Natural killer cell treated with Interleukin-12 subunit alpha and Interleukin-12 subunit beta and Interleukin-15 and Interleukin-18, amount 100 ng/mL, for 72 hours (primary cell): ENCODE measurements at places on chromosomes 4 and X. TPM values are rescaled to one million over a fixed set of nuclear protein-coding genes. Genes with fewer than 3 reads are reported as not detected.

- H3K36me3 ChIP-seq: no peaks in the 10 kb centered on the region
- H3K4me3 ChIP-seq: no peak overlapping the region
- no peak overlapping the region for H3K27ac ChIP-seq
- DNase-seq: no peak
- peaks cover 7% of the 10 kb centered on the region for H3K27me3 ChIP-seq
Measured at GRCh38 chrX:118862091-118862490, 38.5 kb downstream of the ZCCHC12 start.

GRCh38 chr4:52103319-52103718, 52.2 kb downstream of the SPATA18 start:
- H3K27me3 ChIP-seq: no peaks in the 10 kb centered on the region
- DNase-seq: no peak
- H3K36me3 ChIP-seq: no peaks in the 10 kb centered on the region
- no peak overlapping the region for H3K4me3 ChIP-seq
- no peak overlapping the region for H3K27ac ChIP-seq

The EBP gene
- 399 TPM for total RNA-seq

The SOWAHD gene
- total RNA-seq: not detected

GRCh38 chr4:89514811-89515210, 207.2 kb upstream of the GPRIN3 start:
- peaks cover 8% of the 10 kb centered on the region for H3K4me1 ChIP-seq
- H3K27me3 ChIP-seq: peaks cover 11% of the 10 kb centered on the region
- no peak for DNase-seq

The RTL3 gene
- 0.14 TPM for total RNA-seq

The GSX2 gene
- not detected for total RNA-seq

DNA sequence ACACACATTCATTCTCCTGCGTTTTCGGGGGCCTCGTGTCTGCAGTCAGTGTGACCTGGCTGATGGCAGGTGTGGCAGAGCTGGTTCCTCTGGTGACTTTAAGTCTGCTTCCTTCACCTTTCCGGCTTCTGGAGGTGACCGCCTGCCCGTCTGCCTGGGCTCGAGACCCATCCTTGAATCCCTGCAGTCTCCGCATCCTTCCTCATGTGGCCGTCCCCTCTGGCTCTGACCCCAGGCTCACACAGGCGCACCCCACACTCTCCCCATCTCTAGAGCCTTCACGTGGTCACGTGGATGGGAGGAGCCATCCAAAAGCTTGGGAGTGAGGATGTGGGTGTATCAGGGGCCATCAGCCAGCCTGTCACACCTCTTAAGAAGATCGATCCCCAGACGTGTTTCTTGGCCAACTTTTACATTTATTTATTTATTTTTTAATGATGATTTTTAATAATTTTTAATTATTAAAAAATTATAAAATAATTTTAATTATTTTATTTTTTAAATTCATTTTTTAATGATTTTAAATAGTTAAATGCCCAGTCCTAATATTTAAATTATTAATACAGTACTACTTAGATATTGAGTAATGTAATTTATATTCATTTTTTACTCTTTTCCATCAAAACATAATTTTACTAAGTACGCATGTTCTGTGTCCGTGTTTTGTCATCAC, 20.9 kb downstream of the RGS12 start:
- H3K4me3 ChIP-seq: no peak overlapping the region
- DNase-seq: no peak
- H3K4me1 ChIP-seq: no peaks in the 10 kb centered on the region
- H3K36me3 ChIP-seq: no peaks in the 10 kb centered on the region
- no peak overlapping the region for H3K27ac ChIP-seq

The ADGRL3 gene
- not detected for total RNA-seq

The EXOC1L gene
- not detected for total RNA-seq

GRCh38 chr4:40265910-40266274, 69.1 kb downstream of the RHOH start:
- H3K27ac ChIP-seq: peak overlapping the region; percentile 78
- H3K4me1 ChIP-seq: peaks cover 47% of the 10 kb centered on the region
- H3K36me3 ChIP-seq: peaks cover 4% of the 10 kb centered on the region
- no peaks in the 10 kb centered on the region for H3K27me3 ChIP-seq
- H3K4me3 ChIP-seq: peak overlapping the region; percentile 72

- no peaks in the 10 kb centered on the region for H3K27me3 ChIP-seq
- no peaks in the 10 kb centered on the region for H3K4me1 ChIP-seq
- no peak overlapping the region for H3K27ac ChIP-seq
- no peak for DNase-seq
- no peaks in the 10 kb centered on the region for H3K36me3 ChIP-seq
Measured at GRCh38 chr4:31548823-31549222, 828.7 kb downstream of the PCDH7 start.

DNA sequence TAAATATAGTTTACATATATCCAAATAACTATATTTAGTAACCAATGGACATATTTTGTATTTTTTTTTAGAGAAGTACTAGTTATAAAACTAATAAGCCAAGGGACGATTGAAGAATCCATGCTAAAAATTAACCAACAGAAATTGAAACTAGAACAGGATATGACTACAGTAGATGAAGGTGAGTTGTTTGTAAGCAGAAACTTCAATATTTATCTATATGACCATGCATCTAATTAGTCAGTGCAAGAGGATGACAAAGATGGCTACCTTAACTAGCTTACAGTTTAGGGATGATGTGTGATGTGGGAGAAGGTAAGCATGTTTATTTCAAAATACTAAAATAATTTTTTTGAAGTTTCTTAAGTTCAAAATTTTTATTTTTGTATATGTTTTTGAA, 57.7 kb downstream of the HPGDS start:
- H3K4me3 ChIP-seq: no peak overlapping the region
- no peaks in the 10 kb centered on the region for H3K4me1 ChIP-seq
- H3K27ac ChIP-seq: no peak overlapping the region
- no peak for DNase-seq
- no peaks in the 10 kb centered on the region for H3K27me3 ChIP-seq
- H3K36me3 ChIP-seq: peaks cover 27% of the 10 kb centered on the region

DNA sequence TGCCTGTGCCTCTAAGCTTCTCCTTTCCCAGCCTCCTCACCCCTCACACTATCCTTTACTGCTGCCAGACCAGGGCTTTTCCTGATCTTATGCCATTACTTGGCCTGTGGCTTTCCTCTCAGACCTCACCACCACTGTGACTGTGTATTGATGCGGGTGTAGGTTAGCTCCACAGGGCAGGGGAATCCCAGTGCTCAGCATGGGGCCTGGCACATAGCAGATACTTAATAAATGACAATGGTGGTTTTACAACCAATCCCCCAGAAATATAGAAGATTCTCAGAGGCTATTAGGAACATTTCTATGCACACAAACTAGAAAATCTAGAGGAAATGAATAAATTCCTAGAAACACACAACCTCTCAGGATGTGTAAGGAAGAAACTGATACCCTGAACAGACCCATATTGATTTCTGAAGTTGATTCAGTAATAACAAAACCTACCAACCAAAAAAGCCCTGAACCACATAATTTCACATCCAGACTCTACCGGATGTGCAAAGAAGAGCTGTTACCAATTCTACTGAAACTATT, 129.6 kb upstream of the QRFPR start:
- DNase-seq: no peak
- no peak overlapping the region for H3K27ac ChIP-seq
- H3K4me3 ChIP-seq: peak overlapping the region; percentile 75
- peaks cover 19% of the 10 kb centered on the region for H3K27me3 ChIP-seq
- H3K36me3 ChIP-seq: no peaks in the 10 kb centered on the region

DNA sequence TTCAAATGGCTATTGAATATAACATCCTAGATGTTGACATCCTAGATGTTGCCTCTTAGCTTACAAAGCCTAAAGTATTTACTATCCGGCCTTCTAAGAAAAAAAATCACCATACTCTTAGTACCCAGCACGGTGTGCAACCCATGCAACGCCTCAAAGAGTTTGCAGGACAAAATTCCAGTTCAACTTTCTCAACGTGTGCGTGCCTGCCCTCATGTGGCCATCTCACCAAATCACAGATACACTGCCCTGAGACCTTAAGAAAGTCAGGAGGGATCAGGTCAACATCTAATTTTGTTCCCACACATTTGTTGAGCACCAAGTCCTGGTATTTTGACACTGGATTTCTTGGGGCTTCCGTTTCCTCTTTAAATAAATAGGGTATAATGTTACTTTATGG, 68.3 kb downstream of the CRMP1 start:
- DNase-seq: no peak
- peaks cover 14% of the 10 kb centered on the region for H3K4me1 ChIP-seq
- H3K4me3 ChIP-seq: no peak overlapping the region
- H3K27me3 ChIP-seq: peaks cover 21% of the 10 kb centered on the region

The S100G gene
- not detected for total RNA-seq

The HSD17B13 gene
- total RNA-seq: not detected

The ADGRG4 gene
- total RNA-seq: not detected

The HPGD gene
- total RNA-seq: 7.3 TPM

DNA sequence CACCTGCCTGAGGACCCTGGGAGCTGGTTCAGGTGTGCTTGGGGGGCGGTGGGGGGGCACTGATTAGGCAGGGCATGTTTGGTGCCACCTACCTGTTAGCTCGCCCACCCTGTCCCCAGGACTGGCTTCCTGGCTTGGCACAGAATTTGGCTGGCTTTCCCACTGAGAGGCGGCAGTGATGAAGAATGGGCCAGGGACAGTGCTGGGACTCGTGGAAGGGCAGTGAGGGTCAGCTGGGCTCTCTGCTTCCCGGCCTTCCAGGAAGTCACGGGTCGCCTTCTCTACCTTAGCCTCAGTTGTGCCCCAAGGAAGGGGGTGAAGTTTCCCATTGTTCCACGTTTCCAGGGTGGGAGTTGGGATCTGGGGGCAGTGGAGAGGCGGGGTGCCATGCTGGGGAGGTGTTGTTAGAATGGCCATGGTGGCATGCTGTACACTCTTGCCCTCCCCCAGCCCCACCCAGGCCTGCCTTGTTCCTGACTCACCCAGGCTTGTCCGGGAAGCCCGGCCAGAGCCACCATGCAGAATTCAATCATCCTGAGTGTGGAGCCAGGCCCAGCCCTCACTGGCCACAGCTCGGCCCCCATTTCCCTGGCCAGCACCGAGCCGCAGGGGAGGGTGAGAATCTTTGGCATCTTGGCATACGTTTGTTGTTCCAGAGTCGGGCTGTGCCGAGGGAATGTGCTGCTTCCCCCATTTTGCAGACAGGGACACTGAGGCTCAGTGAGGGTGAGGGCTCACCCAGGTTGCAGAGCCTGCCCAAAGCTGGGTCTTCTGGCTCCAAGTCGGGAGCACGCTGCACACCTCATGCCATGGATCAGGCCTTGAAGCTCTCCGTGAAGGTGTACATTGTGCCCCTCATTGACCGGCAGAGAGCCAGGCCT, 21.9 kb upstream of the GPR78 start:
- H3K27me3 ChIP-seq: peaks cover 5% of the 10 kb centered on the region
- H3K4me1 ChIP-seq: no peaks in the 10 kb centered on the region
- H3K27ac ChIP-seq: no peak overlapping the region
- H3K36me3 ChIP-seq: no peaks in the 10 kb centered on the region
- no peak for DNase-seq

- no peaks in the 10 kb centered on the region for H3K36me3 ChIP-seq
- no peak for DNase-seq
- no peak overlapping the region for H3K27ac ChIP-seq
- H3K27me3 ChIP-seq: no peaks in the 10 kb centered on the region
- H3K4me1 ChIP-seq: no peaks in the 10 kb centered on the region
Measured at GRCh38 chr4:161419822-161420221, 744.0 kb downstream of the FSTL5 start.

DNA sequence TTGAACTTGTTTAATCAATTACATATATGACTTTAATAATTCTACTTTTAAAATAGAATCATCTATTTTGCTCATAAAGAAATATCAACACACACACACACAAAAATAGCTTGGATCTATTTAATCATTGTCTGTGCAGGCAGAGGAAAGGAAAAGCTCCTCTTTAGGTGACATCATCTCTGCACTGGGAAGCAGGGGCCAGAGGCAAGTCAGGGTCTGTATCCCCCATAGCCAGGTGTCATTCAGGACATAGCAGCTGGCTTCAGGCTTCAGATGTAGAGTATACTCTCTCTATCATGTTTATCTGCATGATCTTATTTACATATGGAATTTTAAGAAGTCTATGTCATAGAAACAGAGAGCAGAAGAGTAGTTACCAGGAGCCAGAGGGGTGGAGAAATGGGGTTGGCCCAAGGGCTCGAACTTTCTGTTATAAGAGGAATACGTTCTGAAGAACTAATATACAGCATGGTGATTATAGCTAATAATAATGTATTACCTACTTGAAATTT, 110.4 kb upstream of the LDB2 start:
- H3K36me3 ChIP-seq: no peaks in the 10 kb centered on the region
- H3K4me1 ChIP-seq: no peaks in the 10 kb centered on the region
- no peak overlapping the region for H3K27ac ChIP-seq
- H3K27me3 ChIP-seq: no peaks in the 10 kb centered on the region
- no peak for DNase-seq

- no peak for DNase-seq
- H3K4me3 ChIP-seq: no peak overlapping the region
- no peaks in the 10 kb centered on the region for H3K4me1 ChIP-seq
Measured at GRCh38 chr4:108570993-108571569, 49.3 kb upstream of the RPL34 start.

GRCh38 chrX:149572743-149573142, 14.5 kb downstream of the MAGEA9B start:
- H3K4me1 ChIP-seq: peaks cover 4% of the 10 kb centered on the region
- H3K27me3 ChIP-seq: no peaks in the 10 kb centered on the region
- no peaks in the 10 kb centered on the region for H3K36me3 ChIP-seq
- DNase-seq: no peak
- H3K27ac ChIP-seq: no peak overlapping the region

DNA sequence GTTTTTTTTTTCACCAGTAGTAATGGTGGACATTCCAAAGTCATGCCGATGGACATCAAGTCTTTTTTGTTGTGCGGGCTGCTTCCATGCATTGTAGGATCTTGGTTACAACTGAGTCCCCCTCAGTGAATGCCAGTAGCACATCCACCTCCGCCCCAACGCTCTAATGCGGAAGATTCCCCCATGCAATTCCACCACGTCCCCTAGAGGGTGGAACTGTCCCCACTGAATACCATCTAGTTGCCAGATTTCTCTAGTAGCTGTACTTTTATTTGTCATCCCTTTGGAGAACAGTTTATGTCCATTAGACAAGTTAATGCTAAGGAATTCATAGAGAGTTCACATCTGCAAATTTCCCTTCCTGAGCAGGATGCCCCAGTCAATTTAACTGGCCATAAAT, 6.7 kb downstream of the SHISA3 start:
- no peaks in the 10 kb centered on the region for H3K36me3 ChIP-seq
- H3K27ac ChIP-seq: no peak overlapping the region
- peaks cover 27% of the 10 kb centered on the region for H3K27me3 ChIP-seq

- no peak overlapping the region for H3K4me3 ChIP-seq
- DNase-seq: no peak
- H3K27ac ChIP-seq: no peak overlapping the region
- H3K36me3 ChIP-seq: no peaks in the 10 kb centered on the region
- H3K4me1 ChIP-seq: no peaks in the 10 kb centered on the region
Measured at GRCh38 chrX:100120956-100121355, 289.1 kb downstream of the PCDH19 start.

The ARX gene
- total RNA-seq: not detected

The TEX13D gene
- not detected for total RNA-seq

DNA sequence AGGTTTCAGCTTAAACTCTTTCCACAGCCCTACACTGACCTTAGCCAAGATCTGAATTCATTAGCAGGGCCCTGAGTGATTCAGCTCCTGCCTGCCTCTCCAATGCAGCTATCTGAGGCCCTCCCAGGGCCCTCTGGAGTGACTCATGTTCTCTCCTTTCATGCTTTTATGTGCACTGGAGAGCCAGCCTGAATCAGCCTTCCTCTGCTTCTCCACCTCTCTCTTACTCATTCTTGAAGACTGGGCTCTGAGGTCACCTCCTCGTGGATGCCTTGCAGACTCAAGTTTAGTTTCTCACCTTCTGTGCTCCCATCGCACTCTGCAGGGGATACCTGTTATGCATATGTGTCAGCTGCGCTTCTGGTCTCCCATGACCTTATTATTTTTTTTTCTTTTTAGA, 3.1 kb upstream of the OCIAD2 start:
- H3K27me3 ChIP-seq: peaks cover 7% of the 10 kb centered on the region
- no peak overlapping the region for H3K4me3 ChIP-seq
- H3K36me3 ChIP-seq: no peaks in the 10 kb centered on the region
- no peak overlapping the region for H3K27ac ChIP-seq
- peaks cover 20% of the 10 kb centered on the region for H3K4me1 ChIP-seq
